ENCODE measurements at places on chromosomes 1 and 21. TPM values are rescaled to one million over a fixed set of nuclear protein-coding genes. Genes with fewer than 3 reads are reported as not detected.

DNA sequence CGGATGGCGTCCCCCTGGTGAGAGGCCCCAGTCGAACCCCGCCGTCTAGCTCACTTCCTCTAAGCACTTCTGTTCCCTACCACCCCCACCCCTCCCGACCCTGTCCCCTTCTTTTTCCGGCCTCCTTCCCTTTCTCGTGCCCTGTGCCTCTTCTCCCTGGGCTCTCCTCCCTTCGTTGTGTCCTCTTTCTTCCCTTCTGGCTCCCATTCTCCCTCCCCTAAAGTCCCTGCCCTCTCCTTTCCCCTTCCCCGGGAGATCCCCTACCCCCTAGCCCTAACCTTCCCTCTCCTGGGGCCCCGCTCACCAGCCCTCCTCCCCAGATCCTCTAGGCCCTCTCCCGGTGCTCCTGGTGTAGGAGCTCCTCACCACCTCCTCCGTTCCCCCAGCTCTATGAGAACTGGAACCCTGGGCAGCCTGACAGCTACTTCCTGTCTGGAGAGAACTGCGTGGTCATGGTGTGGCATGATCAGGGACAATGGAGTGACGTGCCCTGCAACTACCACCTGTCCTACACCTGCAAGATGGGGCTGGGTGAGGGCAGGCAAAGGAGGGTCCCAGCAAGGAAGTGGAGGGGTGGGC lies 15.9 kb downstream of the BCAN start:
- H3K27me3 ChIP-seq, result peaks cover 44% of the 10 kb centered on the region
- no peak overlapping the region for H3K27ac ChIP-seq
- no peaks in the 10 kb centered on the region for H3K36me3 ChIP-seq

DNA sequence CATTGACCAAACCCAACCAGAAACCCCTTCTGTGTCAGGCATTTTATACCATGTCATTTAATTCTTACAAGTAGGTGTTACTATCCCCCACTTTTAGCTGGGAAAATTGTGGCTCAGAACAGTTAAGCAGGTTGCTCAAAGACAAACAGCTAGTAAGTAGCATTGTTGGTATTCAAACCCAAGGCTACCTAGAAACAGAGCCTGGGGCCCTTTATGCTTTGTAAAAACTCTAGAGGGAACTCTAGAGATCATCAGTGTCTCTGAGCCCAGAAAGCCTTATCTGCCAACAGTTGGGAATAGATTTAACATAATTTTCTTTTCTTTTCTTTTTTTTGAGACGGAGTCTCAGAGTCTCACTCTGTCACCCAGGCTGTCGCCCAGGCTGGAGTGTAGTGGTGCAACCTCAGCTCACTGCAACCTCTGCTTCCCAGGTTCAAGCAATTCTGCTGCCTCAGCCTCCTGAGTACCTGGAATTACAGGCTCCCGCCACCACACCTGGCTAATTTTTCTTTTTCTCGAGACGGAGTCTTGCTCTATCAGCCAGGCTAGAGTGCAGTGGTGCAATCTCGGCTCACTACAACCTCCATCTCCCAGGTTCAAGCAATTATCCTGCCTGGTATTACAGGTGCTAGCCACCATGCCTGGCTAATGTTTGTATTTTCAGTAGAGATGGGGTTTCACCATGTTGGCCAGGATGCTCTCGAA lies 48.5 kb upstream of the OSBPL9 start:
- H3K27ac ChIP-seq, result no peak overlapping the region
- no peak for DNase-seq
- H3K27me3 ChIP-seq, result no peaks in the 10 kb centered on the region
- peaks cover 5% of the 10 kb centered on the region for H3K4me1 ChIP-seq
- H3K36me3 ChIP-seq, result no peaks in the 10 kb centered on the region

- H3K4me1 ChIP-seq, result no peaks in the 10 kb centered on the region
- DNase-seq, result no peak
- H3K4me3 ChIP-seq, result no peak overlapping the region
- H3K27ac ChIP-seq, result no peak overlapping the region
- peaks cover 90% of the 10 kb centered on the region for H3K36me3 ChIP-seq
Observed at GRCh38 chr1:147283011-147283410, 40.5 kb downstream of the CHD1L start.

DNA sequence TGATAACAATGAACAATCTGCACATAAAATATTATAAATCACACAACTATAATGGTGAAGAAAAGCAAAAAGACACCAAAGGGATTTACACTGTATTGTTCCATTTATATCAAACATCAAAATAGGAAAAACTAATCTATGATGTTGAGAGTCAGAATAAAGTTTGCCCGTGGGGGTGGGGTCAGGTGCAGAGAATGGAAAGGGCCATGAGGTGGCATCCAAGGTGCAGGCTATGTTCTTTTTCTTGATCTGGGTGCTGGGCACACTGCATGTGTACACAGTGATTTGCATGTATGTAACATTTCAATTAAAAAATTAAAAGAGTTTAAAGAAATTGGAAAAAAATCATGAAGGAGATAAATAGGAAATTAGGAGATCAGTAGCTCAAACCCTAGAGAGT lies 127.3 kb downstream of the DSCAM start:
- no peak overlapping the region for H3K27ac ChIP-seq
- no peak for DNase-seq
- no peak overlapping the region for H3K4me3 ChIP-seq
- H3K27me3 ChIP-seq, result no peaks in the 10 kb centered on the region
- no peaks in the 10 kb centered on the region for H3K36me3 ChIP-seq

GRCh38 chr1:234125283-234125682 lies 220.8 kb downstream of the SLC35F3 start:
- no peak overlapping the region for H3K27ac ChIP-seq
- H3K27me3 ChIP-seq, result no peaks in the 10 kb centered on the region
- H3K4me3 ChIP-seq, result no peak overlapping the region
- no peaks in the 10 kb centered on the region for H3K36me3 ChIP-seq

GRCh38 chr1:3597599-3597964 lies 13.7 kb downstream of the MEGF6 start:
- no peak for DNase-seq
- H3K4me3 ChIP-seq, result peak overlapping the region; percentile 17
- peaks cover 21% of the 10 kb centered on the region for H3K4me1 ChIP-seq
- no peak overlapping the region for H3K27ac ChIP-seq

The SMIM1 gene
- total RNA-seq, result 16.3 TPM

The PODN gene
- total RNA-seq, result 78.6 TPM

The SPAG17 gene
- total RNA-seq, result 0.17 TPM

The ITLN2 gene
- total RNA-seq, result not detected

Data from esophagus muscularis mucosa (tissue), 4 donors.